ENCODE measurements at places on chromosomes 5 and 9.

- DNase-seq, result no peak
These were observed 252.4 kb upstream of the IRX1 start for GRCh38 chr5:3343211-3343610.

DNA sequence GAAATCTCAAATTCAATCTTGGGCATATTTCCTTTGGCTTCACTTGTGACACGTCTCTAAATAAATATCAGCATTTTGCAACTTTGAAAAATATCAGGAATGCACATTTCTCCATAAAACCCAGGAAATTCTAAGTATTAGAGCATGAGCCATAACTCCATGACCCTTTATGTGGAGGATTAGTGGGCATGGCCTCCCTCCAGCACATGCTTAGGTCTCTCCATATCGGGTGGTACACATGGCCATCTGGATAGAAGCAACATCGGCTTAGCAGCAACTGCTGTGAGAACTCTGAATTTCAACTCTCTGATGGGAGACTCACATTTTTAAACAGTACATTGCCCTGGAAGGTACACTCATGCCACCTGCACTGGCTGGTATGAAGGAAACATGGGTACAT, 73.7 kb upstream of the EGFLAM start:
- DNase-seq, result no peak

DNA sequence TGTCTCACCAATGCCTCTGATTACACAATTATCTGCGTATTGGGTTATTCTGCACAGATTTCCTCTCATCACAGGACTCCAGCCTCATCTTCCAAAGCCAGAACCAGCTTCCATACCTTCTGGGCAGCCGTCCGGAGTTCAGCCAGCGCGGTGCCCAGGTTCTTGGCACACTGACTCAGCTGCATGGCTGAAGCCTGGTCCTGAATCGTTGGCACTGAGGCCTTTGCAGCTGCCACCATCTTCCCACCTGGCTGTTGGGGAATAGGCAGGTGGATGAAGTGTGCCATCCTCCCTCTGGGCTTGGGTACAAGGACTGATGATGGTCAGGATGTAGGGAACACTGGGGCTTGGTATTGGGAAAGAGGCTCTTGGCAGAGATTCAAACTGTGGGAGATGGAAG, 17.9 kb downstream of the TLN1 start:
- DNase-seq, result no peak

DNA sequence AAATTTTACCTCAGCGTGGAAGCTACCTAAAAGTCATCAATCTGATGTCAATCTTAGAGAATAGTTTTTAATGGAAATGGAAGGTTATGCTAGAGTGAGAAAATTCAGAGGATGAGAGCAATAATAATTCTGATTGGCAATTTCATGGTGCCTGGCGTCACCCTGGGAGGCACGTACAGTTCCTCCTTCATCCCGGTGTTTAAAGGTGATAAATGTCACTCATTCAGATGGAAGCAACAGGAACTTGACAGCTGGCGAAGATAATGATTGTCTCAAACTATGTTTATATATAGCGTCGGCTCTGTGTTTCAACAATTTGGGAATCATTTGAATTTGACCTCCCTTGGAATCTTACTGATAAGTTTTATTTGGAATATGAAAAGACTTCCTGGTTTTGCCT, 108.4 kb downstream of the MED10 start:
- DNase-seq, result no peak

GRCh38 chr9:82105729-82106128, 117.2 kb downstream of the SPATA31D1 start:
- no peak for DNase-seq

DNA sequence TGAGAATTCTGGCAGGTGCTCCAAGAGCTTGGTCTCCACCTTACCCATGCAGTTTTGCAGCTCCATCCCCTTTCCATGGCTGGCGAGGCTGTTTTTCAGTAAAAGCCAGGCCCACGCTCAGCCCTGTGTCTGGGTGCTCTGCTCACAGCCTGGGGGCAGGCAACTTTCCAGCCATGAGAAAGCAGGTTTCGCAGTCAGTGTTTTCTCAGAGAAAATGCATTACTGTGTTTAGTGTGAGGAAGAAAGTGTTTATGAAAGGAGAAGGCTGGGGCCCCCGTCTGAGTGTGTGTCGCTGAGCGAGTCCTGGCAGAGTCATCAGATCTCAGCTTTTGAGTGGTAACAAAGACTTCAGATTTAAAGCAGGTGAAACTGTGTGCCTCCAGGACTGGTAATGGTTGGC, 248.1 kb downstream of the IRX1 start:
- DNase-seq, result no peak

- no peak for DNase-seq
These were observed 109.8 kb downstream of the RGS3 start for GRCh38 chr9:113573046-113573958.

DNA sequence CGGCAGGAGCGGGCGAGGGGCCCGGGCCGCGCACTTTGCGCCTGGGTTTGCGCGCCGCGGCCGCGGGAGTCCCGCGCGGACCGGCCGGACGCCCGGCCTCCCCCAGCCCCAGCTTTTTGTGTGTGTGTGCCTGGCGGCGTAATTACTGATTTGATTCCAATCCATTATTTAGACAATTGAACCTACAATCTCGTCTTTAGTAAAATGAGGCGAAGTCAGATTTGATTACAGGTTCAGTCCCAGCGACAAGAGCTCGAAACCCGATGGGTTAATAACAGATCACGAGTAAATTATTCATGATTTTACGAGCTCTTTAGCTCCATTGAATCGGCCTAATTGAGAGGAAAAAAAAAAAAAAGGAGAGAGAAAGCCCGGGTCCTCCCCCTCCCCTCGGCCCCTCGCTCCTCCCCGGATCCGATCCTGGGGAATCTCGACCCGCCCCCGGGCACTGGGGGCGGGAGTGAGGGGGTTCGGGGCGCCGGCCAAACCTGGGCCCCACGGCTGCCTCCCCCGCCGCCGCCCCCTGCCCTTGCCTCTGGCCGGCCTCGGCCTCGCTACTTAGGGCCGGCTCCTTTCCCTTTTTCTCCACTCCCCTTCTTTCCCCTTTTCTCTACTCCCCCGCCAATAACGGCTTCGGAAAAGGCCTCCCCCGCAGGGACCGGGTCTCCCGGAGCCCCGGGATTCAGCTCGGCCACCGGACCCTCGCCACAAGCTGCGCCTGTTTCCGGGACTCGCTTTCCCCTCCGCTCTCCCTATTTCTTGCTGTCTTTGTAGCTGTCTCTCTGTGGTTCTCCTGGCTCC, 6.6 kb downstream of the LHX2 start:
- no peak for DNase-seq

DNA sequence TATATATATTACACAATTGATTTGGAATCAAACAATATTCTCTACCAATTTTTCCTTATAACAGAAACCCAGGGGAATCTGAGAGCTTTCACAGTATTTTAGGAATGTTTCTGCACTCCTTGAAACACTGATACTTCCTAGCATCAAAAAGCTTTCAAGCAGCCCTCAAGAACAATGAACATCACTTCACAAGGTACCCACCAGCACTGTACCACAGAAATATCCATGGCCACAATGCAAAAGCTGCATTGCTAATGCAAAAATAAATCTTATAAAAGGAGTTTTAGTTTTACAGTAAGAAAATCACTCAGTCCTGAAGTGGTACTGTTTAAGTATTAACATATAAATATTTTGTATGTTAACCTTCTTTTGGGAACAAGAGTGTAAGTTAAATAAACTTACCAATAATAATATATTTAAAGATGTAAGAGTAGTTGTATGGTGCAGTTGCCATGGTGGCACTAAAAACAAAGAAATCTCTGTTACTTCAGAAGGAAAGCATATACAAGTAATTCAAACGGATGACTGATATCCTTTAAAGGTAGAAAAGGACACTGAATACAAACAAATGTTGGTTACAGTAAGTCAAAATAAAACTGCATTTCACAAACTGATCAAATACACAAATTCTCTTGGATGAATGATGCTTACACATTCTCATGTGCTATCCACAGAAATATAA, 8.6 kb downstream of the RAB14 start:
- no peak for DNase-seq

DNA sequence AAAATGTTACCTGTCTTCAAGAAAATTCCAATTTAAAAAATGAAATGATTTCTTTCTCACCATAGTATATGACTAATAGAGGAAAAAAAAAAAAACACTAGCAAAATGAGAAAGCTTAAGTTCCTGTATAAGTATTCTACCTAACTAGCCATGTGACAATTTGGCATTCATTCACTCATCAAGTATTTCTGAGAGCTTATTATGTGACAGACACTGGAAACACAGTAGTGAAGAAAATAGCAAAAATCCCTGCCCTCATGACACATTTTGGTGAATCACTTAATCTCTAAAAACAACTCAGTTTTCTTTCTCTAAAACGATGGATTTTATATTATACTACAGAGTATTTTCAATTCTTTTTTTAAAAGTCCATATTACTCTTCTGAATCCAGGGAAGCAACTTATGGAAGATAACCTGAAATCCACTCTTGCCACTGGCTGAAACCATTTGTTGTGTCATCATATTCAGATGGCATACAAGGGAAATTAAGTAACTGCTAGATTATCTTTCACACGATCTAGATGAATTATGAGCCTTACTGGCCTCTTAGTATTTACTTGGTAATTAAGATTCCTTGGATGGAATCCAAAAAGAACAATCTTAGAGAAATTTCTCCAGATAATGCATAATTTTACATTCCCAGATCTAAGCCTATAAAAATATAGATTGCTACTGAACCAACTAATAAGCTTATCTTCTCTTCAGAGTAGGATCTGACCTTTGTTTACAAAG, 5.5 kb downstream of the PTBP3 start:
- no peak for DNase-seq

GRCh38 chr9:36884721-36885120, 149.3 kb downstream of the PAX5 start:
- no peak for DNase-seq

GRCh38 chr5:34009610-34010009, 1.8 kb upstream of the AMACR start:
- DNase-seq, result no peak

DNA sequence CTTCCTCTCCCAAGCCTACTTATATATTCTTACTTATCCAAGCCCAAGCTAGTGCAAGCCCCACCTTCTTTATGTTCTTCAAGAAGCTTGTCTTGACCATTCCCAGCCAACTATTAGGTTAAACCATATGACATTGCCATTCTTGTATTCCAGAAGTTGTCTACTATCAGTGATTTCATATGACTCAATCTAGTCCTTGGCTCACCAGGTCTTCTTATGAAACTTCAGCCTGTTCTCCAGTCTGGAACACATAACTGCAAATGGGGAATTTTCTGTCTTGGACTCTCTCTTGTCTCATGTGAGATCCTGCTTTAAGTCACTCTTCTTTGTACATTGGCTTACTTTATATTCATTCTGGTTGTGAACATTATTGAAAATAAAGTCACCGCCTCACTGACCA, 130.7 kb downstream of the TTLL11 start:
- DNase-seq, result no peak

- DNase-seq, result no peak
These were observed 34.7 kb upstream of the MYO10 start for GRCh38 chr5:16970826-16971225.

- no peak for DNase-seq
These were observed 55.0 kb downstream of the PJA2 start for GRCh38 chr5:109354761-109355160.

- no peak for DNase-seq
These were observed 302.2 kb downstream of the ZNF608 start for GRCh38 chr5:124444147-124444775.

GRCh38 chr5:154523709-154524108, 45.7 kb upstream of the HAND1 start:
- DNase-seq, result no peak

DNA sequence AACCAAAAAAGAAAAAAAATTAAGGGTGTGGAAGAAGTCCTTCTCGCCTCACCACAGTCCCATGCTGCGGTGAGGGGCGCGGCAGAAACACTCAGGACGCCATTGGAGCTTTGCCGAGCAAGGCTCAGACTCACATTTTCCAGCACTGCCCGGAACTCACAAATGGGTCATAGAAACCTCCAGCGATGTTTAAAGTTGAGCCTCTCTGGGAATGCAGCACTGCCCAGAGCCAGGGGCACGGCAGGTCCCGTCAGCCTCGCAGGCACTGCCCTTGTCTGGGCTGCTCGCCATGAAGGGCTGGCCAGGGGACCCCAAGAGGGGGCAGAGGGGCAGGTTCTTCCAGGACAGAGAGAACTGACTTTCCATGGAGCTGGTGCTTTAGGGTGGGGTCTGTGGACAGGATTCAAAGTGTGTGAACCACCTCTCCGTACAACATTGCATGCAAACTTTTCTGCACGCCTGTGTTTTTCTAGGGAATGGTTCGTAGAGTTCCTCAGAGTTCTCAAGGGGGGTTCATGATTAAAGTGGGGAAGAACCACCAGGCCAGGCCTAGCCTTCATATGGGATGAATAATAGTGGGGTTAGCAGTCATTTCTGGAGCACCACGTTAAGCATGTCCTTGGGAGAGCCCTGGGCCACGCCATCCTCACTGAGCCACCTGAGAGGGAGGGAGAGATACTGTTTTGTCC, 38.4 kb downstream of the PRRX2 start:
- no peak for DNase-seq

GRCh38 chr9:72312386-72312987, 52.5 kb downstream of the ZFAND5 start:
- no peak for DNase-seq

- no peak for DNase-seq
These were observed 2.5 kb downstream of the GPBP1 start for GRCh38 chr5:57176350-57176857.

DNA sequence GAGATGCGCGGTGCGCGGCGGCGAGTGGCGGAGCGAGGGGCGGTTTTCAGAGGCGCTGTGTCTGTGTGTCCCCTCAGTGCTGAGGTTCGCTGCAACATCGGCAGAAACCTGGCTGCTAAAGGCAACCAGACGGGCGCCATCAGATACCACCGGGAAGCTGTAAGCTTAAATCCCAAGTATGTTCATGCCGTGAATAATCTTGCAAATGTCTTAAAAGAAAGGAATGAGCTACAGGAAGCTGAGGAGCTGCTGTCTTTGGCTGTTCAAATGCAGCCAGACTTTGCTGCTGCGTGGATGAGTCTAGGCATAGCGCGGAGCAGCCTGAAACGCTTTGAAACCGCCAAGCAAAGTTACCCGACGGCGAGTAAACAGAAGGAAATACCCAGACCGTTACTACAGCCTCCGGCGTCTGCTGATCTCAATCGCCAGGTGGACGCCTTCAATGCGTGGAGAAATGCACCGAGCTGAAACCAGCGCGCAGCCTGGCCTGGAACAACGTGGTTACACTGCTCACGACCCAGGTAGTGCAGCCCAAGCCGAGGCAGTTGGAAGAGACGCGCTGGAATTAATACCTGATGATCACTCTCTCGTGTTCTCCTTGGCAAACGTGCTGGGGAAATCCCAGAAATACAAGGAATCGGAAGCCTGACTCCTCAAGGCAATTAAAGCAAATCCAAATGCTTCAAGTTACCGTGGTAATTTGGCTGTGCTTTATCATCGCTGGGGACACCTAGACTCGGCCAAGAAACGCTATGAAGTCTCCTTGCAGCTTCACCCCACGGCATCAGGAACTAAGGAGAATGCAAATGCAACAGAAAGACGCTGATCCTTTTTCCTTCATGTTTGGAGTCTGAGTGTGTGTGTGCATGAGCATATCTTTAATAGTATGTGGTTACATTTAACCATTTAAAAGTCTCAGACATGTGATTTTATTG, 15.9 kb downstream of the OR2V1 start:
- no peak for DNase-seq

- DNase-seq, result no peak
These were observed 659.0 kb upstream of the ARRDC3 start for GRCh38 chr5:92041911-92042660.

Data from activated CD8-positive, alpha-beta memory T cell treated with anti-CD3 and anti-CD28 coated beads for 48 hours (primary cell).